ENCODE measurements at places on chromosomes 12 and 14. TPM values are rescaled to one million over a fixed set of nuclear protein-coding genes. Genes with fewer than 3 reads are reported as not detected.

LRRC9 gene
- total RNA-seq = not detected

ACSS3 gene
- 10.2 TPM for total RNA-seq

EPYC gene
- total RNA-seq = not detected

SVOP gene
- not detected for total RNA-seq

LTB4R2 gene
- 1.9 TPM for total RNA-seq

RNFT2 gene
- total RNA-seq = 3.2 TPM

TESPA1 gene
- not detected for total RNA-seq

CEBPE gene
- not detected for total RNA-seq

MANSC1 gene
- total RNA-seq = 9.8 TPM

All from cardiac ventricle fibroblast (primary cell).